ENCODE measurements at places on chromosomes 12 and 14.

DNA sequence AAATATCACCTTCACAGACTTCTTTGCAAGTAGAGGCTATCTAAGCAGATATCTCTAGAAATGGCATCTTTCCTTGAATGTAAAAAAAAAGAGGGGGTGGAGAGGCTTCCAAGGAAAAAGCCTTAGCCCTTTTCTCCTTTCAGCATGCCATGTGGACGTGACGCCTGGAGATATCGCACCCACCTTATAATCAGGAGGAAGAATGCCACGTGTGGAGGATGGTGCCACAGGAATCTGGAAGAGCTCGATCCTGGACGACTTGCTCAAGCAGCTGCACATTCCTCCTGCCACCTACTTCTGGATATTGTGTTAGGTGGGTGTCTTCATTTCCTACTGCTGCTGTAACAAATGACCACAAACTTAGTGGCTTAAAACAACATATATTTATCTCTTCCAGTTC is 203.6 kb downstream of the NUAK1 start:
- H3K36me3 ChIP-seq = no peaks in the 10 kb centered on the region
- H3K4me1 ChIP-seq = no peaks in the 10 kb centered on the region
- no peak overlapping the region for H3K27ac ChIP-seq

DNA sequence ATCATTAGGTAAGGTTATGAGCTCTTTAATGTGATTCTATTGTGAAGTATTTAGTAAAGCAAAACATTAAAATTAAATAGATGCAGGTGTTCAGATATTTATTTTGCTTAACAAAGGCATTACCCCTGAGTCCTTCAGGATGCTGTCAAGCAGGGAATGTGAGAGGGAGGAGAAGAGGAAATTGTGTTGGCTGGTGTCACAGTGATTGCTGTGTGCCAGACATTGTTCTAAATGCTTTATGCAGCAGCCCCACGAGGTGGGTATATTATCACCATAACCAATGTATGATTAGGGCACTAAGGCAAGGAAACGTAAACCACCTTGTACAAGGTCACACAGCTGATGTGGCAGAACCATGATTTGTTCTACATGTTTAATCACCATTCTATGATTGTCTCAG is 80.1 kb downstream of the STAB2 start:
- no peaks in the 10 kb centered on the region for H3K4me1 ChIP-seq
- H3K27me3 ChIP-seq = peaks cover 11% of the 10 kb centered on the region
- DNase-seq = no peak
- H3K4me3 ChIP-seq = no peak overlapping the region
- no peak overlapping the region for H3K27ac ChIP-seq

DNA sequence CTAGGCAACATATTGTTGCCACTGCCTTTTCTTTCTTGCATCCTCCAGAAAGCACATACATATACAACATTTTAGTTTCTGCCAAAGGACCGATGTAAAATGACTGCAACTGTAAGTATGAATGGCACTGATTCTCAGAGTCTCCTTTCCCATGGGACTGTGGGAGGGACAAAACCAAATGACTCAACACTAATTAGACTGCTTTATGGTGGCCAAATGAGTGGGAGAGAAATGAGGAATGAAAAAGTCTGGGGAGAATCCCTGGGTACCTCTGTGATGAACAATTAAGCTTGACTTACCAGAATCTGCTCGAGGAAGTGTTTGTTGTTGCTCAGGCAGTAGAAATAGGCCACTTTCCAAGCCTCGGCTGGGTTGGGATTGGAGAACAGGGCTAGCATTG is 10.1 kb downstream of the ZFYVE26 start:
- H3K27ac ChIP-seq = no peak overlapping the region
- no peaks in the 10 kb centered on the region for H3K27me3 ChIP-seq
- DNase-seq = no peak
- peaks cover 35% of the 10 kb centered on the region for H3K36me3 ChIP-seq
- no peak overlapping the region for H3K4me3 ChIP-seq
- H3K4me1 ChIP-seq = no peaks in the 10 kb centered on the region

GRCh38 chr14:85599939-85600338 is 70.0 kb downstream of the FLRT2 start:
- no peaks in the 10 kb centered on the region for H3K27me3 ChIP-seq
- DNase-seq = no peak
- H3K27ac ChIP-seq = no peak overlapping the region
- H3K4me1 ChIP-seq = no peaks in the 10 kb centered on the region

- H3K27me3 ChIP-seq = peaks cover 7% of the 10 kb centered on the region
- DNase-seq = no peak
- H3K36me3 ChIP-seq = peaks cover 12% of the 10 kb centered on the region
- peaks cover 40% of the 10 kb centered on the region for H3K4me1 ChIP-seq
- peak overlapping the region; percentile 83 for H3K4me3 ChIP-seq
- peak overlapping the region; percentile 96 for H3K27ac ChIP-seq
These were observed 746 bp upstream of the DUSP16 start for GRCh38 chr12:12563290-12563928.

- no peak overlapping the region for H3K4me3 ChIP-seq
- peaks cover 43% of the 10 kb centered on the region for H3K36me3 ChIP-seq
- no peaks in the 10 kb centered on the region for H3K27me3 ChIP-seq
- H3K27ac ChIP-seq = no peak overlapping the region
- DNase-seq = no peak
- H3K4me1 ChIP-seq = no peaks in the 10 kb centered on the region
These were observed 165.5 kb downstream of the ANO6 start for GRCh38 chr12:45381351-45381750.

- H3K27me3 ChIP-seq = peaks cover 8% of the 10 kb centered on the region
- no peak overlapping the region for H3K27ac ChIP-seq
- H3K4me3 ChIP-seq = no peak overlapping the region
- H3K4me1 ChIP-seq = no peaks in the 10 kb centered on the region
These were observed 178.8 kb downstream of the STXBP6 start for GRCh38 chr14:24870949-24871701.

DNA sequence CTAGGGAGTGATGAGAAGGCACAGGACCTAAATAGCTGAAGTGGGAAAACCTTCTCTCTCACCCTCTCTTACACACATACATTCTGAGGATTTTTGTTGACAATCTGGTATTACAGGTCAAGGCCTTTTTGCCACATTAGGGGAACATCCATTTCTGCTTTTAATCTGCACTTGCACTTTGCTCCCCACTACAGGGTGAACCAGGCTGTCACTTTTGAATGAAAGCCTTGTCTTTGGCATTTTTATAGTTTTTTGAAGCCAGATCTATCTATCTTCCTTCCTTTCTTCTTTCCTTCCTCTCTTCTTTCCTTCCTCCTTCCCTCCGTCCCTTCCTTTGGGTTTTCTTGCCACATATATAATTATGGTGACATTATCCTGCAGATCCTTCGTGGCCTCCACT is 165.9 kb upstream of the OTX2 start:
- H3K27me3 ChIP-seq = peaks cover 4% of the 10 kb centered on the region
- H3K4me3 ChIP-seq = no peak overlapping the region
- H3K36me3 ChIP-seq = no peaks in the 10 kb centered on the region
- no peak overlapping the region for H3K27ac ChIP-seq
- no peaks in the 10 kb centered on the region for H3K4me1 ChIP-seq
- no peak for DNase-seq

GRCh38 chr12:24378548-24379407 is 429.3 kb upstream of the SOX5 start:
- H3K27ac ChIP-seq = no peak overlapping the region
- no peak for DNase-seq
- no peaks in the 10 kb centered on the region for H3K27me3 ChIP-seq
- no peak overlapping the region for H3K4me3 ChIP-seq

DNA sequence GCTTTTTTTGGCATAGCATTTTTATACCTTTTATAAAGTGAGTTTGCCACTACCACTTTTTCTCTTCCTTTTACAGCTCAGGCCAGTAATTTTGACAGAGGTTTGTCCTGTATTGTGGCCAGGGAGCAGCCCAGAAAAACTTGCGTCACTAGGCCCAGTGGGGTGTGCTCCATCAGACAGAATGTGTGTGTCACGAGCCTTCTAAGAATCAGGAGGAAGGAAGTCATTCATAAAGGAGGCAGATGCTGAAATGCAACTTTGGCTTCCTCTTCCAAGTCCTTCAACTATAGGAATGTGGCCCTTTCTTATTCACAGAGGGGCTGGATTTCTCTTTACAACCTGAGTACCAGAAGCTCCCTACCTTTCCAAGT is 10.1 kb upstream of the RAB35 start:
- peaks cover 43% of the 10 kb centered on the region for H3K36me3 ChIP-seq
- no peaks in the 10 kb centered on the region for H3K27me3 ChIP-seq

- H3K36me3 ChIP-seq = no peaks in the 10 kb centered on the region
- peaks cover 20% of the 10 kb centered on the region for H3K4me1 ChIP-seq
- DNase-seq = no peak
- H3K27ac ChIP-seq = no peak overlapping the region
- peaks cover 81% of the 10 kb centered on the region for H3K27me3 ChIP-seq
These were observed 1.1 kb upstream of the ITGA7 start for GRCh38 chr12:55708695-55709233.

GRCh38 chr14:89194376-89194775 is 222.7 kb downstream of the FOXN3 start:
- peaks cover 29% of the 10 kb centered on the region for H3K36me3 ChIP-seq
- no peaks in the 10 kb centered on the region for H3K27me3 ChIP-seq
- DNase-seq = no peak
- H3K4me3 ChIP-seq = no peak overlapping the region
- peak overlapping the region; percentile 14 for H3K27ac ChIP-seq

DNA sequence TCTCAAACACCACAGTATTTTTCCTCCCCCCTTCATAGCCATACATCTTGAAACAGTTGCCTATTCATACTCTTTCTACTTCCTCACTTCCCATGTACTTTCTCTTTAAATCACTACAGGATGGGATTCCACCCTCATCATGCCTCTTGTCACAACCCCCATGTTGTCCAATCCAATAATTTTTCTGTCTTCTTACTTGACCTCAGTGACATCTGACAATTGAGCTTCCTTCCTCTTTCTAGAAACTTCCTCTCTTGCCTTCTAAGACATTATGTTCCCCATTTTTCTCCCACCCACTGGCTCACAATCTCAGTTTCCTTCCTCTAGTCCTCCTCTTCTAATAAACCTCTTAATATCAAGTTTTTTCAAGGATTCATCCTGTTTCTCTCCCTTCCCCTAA is 5.3 kb downstream of the C2CD5 start:
- peaks cover 48% of the 10 kb centered on the region for H3K36me3 ChIP-seq
- no peak overlapping the region for H3K27ac ChIP-seq
- no peak for DNase-seq
- no peak overlapping the region for H3K4me3 ChIP-seq

- peaks cover 95% of the 10 kb centered on the region for H3K4me1 ChIP-seq
- H3K27ac ChIP-seq = peak overlapping the region; percentile 11
- no peaks in the 10 kb centered on the region for H3K36me3 ChIP-seq
- no peak for DNase-seq
- H3K4me3 ChIP-seq = no peak overlapping the region
These were observed 97.5 kb downstream of the LRRC74A start for GRCh38 chr14:76923431-76924370.

DNA sequence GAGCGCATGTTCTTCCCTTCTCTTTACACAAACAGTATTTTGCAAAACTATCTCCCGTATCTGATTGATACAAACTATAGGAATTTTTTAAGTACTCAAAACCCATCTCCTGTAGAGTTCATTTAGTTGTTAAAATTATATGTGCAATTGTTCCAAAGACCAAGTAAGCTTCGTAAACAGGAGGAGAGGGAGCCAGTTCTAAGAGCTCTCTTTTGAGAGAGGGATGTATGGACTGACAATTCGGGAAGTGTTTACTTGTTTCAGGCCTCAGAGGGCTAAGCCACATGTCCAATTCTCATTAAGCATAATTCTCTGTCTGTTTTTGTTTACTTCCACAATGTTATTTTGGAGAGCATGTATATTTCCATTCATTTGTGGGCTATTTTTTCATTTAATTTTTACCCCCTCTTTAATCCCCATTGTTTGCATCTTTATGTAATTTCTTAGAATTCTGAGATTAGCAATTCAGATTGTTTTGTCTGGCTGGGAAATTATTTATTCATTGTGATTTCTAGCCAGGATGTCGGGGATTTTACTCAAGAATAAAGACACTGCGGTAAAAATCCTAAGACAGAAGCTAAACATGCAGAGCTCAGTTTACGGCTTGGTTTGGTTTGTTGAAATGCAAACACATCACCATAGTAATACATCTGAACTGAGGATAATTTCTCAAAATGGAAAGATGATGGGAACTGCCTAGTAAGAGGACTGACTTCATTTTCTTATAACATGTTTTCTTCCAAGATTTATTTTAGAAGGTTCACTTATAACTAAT is 126.8 kb downstream of the KCNK10 start:
- no peaks in the 10 kb centered on the region for H3K36me3 ChIP-seq
- no peak overlapping the region for H3K27ac ChIP-seq
- peaks cover 23% of the 10 kb centered on the region for H3K27me3 ChIP-seq
- H3K4me3 ChIP-seq = no peak overlapping the region

DNA sequence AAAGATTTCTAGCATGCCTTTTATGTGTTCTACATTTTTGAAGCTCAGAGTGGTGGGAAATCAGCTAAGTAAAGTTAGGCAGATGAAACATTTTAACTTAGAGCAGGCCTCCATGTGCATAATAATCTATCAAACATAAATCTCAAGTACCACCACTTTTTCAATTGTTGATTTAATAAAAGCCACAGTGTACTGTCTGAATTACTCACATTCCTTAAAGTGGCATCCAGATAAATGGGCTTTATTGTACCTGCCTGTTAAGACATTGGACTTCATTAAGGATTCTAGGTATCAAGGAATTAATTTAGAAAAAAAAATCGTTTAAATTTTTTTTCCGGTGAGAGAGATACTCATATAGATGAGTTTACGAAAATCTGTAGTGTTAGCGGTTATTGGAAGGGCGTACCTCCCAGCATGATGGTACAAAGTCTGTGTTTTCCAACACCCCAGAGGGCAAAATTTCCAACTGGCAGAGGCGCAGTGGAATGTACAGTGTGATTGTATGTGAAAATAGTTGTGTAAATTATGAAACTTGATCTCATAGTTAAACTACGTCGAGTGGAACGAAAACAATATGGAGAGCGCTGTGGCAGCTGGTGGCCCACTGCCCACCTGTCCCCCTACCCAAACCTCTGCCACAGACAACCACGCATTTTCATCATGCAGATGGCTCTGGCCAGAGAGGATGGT is 25.0 kb downstream of the ELK3 start:
- no peak for DNase-seq
- H3K4me3 ChIP-seq = no peak overlapping the region
- H3K4me1 ChIP-seq = peaks cover 22% of the 10 kb centered on the region
- H3K36me3 ChIP-seq = peaks cover 30% of the 10 kb centered on the region
- no peaks in the 10 kb centered on the region for H3K27me3 ChIP-seq
- no peak overlapping the region for H3K27ac ChIP-seq

- H3K4me1 ChIP-seq = no peaks in the 10 kb centered on the region
- H3K27me3 ChIP-seq = peaks cover 4% of the 10 kb centered on the region
- H3K36me3 ChIP-seq = no peaks in the 10 kb centered on the region
- H3K4me3 ChIP-seq = no peak overlapping the region
- H3K27ac ChIP-seq = no peak overlapping the region
- no peak for DNase-seq
These were observed 50.9 kb downstream of the GRIP1 start for GRCh38 chr12:66627988-66628317.

- no peak for DNase-seq
- no peak overlapping the region for H3K4me3 ChIP-seq
- no peaks in the 10 kb centered on the region for H3K27me3 ChIP-seq
- peaks cover 49% of the 10 kb centered on the region for H3K36me3 ChIP-seq
- H3K27ac ChIP-seq = no peak overlapping the region
These were observed 34.1 kb downstream of the CHST11 start for GRCh38 chr12:104490850-104491249.

GRCh38 chr14:21521501-21521900 is 4.6 kb downstream of the SALL2 start:
- H3K27me3 ChIP-seq = peaks cover 58% of the 10 kb centered on the region
- no peak overlapping the region for H3K27ac ChIP-seq
- DNase-seq = no peak
- H3K4me3 ChIP-seq = no peak overlapping the region
- peaks cover 14% of the 10 kb centered on the region for H3K4me1 ChIP-seq
- H3K36me3 ChIP-seq = no peaks in the 10 kb centered on the region

Data from activated naive CD4-positive, alpha-beta T cell treated with anti-CD3 and anti-CD28 coated beads, Interleukin-2, amount 10 ng/mL, durations not matched to agents 7 days and 5 days (primary cell).